ENCODE measurements at places on chromosomes 16 and 17. TPM values are rescaled to one million over a fixed set of nuclear protein-coding genes. Genes with fewer than 3 reads are reported as not detected.

DNA sequence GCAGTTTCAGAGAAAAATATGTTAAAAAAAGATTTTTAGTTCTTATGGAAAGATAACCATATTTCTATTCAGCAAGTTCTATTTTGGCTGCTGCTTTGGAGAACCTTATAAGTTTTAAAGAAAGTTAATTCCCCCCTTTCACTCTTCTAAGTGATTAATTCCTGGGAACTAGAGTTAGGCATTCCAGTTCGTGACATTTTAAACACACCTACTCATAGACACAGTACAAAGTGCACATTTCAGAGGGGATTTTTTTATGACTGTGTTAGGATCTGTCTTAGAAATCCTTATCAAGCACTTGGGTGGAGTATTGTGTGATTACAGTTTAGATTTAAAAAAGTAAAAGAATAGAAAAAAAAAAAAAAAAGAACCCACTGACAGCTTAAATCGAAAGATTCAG lies 3.5 kb upstream of the CDH11 start:
- no peak for DNase-seq
- no peak overlapping the region for H3K27ac ChIP-seq
- no peak overlapping the region for H3K4me3 ChIP-seq
- H3K27me3 ChIP-seq: peaks cover 28% of the 10 kb centered on the region
- H3K36me3 ChIP-seq: no peaks in the 10 kb centered on the region

DNA sequence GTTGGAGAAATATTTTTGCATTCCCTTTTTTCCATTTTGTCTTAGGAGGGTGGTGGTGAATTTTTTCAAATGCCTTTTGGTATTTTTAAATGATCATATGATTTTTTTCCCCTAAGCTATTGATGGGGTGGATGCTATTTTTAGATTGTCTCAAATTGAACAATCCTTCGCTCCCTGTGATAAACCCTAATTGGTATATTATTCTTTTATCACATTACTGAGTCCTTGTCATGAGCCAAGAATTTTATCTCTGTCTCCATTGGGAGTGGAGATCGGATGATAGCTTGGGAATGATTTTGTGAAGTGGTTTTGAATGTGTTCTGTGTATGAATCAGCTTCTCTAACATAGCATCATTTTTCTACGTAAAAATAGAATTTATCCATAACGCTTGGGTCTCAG lies 15.4 kb downstream of the NECAB2 start:
- H3K36me3 ChIP-seq: no peaks in the 10 kb centered on the region
- DNase-seq: no peak
- no peak overlapping the region for H3K27ac ChIP-seq
- H3K4me3 ChIP-seq: no peak overlapping the region
- no peaks in the 10 kb centered on the region for H3K27me3 ChIP-seq
- H3K4me1 ChIP-seq: no peaks in the 10 kb centered on the region

DNA sequence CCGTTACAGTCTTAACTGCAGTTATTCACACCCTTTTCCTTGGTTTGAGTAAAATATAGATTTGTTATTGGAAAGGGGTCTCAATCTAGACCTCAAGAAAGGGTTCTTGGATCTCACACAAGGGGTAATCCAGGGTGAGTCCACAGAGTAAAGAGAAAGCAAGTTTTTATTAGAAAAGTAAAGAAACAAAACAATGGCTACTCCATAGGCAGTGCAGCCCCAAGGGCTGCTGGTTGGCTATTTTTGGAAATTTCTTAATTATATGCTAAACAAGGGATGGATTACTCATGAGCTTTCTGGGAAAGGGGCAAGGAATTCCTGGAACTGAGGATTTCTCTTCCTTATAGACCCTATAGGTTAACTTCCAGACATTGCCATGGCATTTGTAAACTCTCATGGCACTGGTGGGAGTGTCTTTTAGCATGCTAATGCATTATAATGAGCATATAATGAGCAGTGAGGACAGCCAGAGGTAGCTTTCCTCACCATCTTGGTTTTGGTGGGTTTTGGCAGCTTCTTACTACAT lies 24.5 kb upstream of the MILR1 start:
- H3K27ac ChIP-seq: no peak overlapping the region
- DNase-seq: no peak
- H3K4me1 ChIP-seq: no peaks in the 10 kb centered on the region
- H3K27me3 ChIP-seq: no peaks in the 10 kb centered on the region
- no peak overlapping the region for H3K4me3 ChIP-seq

GRCh38 chr16:17204206-17204605 lies 266.6 kb downstream of the XYLT1 start:
- no peak overlapping the region for H3K4me3 ChIP-seq
- no peaks in the 10 kb centered on the region for H3K4me1 ChIP-seq
- H3K27me3 ChIP-seq: no peaks in the 10 kb centered on the region
- no peak for DNase-seq

CKLF gene
- 10.6 TPM for total RNA-seq

CCDC144A gene
- total RNA-seq: 11.1 TPM

- no peak overlapping the region for H3K27ac ChIP-seq
- DNase-seq: peak; percentile 60
- H3K4me1 ChIP-seq: peaks cover 34% of the 10 kb centered on the region
- no peaks in the 10 kb centered on the region for H3K36me3 ChIP-seq
Measured at GRCh38 chr17:1629504-1630310, 1.1 kb upstream of the SLC43A2 start.

DNAH3 gene
- not detected for total RNA-seq

GRCh38 chr16:87535855-87536794 lies 43.3 kb upstream of the ZCCHC14 start:
- H3K36me3 ChIP-seq: no peaks in the 10 kb centered on the region
- no peak overlapping the region for H3K4me3 ChIP-seq
- peaks cover 19% of the 10 kb centered on the region for H3K27me3 ChIP-seq
- no peaks in the 10 kb centered on the region for H3K4me1 ChIP-seq
